ENCODE measurements at places on chromosomes 1 and 21.

DNA sequence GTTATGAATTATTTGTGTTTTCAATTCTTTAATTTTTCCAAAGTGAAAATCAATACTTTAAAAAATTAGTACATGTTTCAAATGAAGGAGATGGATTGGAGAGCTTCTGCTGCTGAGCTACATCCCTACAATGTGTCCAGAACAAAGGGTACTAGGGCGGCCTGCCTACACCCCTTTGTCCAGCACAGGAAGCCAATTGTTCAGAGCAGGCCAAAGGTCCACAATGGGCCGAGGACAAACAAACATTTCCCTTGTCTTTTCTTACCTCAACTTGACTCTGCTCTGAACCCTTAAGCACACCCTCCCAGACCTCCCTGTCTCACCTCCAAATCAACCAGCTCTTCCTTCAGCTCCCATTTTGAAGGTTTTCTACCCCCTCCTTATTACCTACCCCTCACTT, 39.4 kb upstream of the CAMK1G start:
- DNase-seq: no peak

- DNase-seq: no peak
Observed at GRCh38 chr21:18114810-18115209, 129.8 kb upstream of the CHODL start.

DNA sequence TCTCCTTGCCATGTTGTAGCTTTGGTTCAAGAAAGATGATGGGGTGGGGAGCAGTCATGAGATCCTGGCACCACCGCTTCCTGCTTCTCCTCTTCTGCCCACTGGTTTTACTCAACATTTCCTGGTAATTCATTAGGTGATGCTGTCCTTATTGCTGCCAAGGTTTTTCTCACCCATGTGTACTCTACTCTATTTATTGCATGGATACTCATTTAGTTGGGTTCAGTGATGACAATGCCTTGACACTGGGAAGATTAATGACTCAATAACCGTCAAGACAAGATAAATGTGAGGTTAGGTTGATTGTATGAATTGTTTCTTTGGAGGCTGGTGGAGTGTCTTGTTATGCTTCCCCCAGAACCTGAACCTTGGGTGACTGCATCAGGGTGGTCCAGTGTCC, 484.2 kb downstream of the SIPA1L2 start:
- DNase-seq: no peak

- DNase-seq: no peak
Observed at GRCh38 chr1:210445931-210446330, 117.2 kb downstream of the HHAT start.

DNA sequence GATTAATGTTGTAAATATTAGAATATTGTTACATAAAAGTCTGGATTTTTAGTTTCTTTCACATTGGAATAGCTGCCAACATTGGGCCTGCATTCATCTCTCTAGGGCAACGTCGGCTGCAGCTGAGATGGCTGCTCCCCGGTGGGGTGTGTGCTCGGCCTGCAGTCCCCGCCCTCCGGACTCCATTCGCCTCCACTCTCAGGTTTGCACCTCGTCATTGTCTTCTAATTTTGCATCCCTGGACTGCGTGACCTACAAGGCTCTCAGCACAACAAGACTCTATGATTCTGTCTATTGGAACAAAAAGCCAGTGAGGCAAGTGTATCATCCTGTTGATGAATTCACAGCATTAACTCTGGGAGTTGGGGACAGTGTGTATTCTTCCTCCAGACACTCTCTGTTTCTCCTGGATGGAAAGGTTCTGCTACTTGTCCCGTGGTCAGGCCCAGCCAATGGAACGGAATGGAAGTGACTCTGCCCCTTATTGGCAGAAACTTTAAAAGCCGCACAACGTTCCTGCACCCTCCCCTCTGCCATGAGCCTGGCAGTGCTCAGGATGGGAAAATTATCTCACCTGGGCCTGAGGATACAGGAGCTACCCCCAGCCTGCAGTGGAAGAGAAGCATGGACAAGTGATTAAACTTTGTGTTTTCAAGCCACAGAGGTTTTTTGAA, 105.0 kb upstream of the SAMD11 start:
- no peak for DNase-seq

All from stimulated activated CD8-positive, alpha-beta memory T cell treated with anti-CD3 and anti-CD28 coated beads, Interleukin-2, amount 100 ng/mL, for 1 hour (primary cell).